Endothelial cell of umbilical vein (primary cell): ENCODE measurements at places on chromosomes 2 and 18. TPM values are rescaled to one million over a fixed set of nuclear protein-coding genes. Genes with fewer than 3 reads are reported as not detected.
A peak's percentile ranks its signal among the peaks of the same experiment; 100 is the strongest.

DNA sequence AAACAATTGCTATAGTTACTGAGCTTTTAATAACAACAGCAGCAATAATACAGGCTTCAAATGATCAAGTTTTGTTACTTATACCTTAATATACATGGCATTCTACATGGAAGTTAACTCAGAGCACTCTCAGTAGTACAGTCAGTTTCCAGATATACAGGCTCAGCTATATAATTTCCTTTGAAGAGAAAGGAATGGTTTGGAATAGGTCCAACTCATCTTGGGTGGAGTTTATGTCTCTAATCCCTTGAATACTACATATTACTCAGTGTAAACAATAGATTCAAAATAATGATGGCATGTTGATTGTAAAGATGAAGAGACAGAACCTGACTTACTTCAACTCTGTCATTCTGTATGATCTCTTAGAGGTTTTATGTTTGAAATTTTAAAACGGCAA, 174.9 kb downstream of the EPHA4 start:
- no peaks in the 10 kb centered on the region for H3K27me3 ChIP-seq
- no peaks in the 10 kb centered on the region for H3K36me3 ChIP-seq
- H3K27ac ChIP-seq, result no peak overlapping the region
- H3K4me1 ChIP-seq, result no peaks in the 10 kb centered on the region

- peaks cover 55% of the 10 kb centered on the region for H3K4me1 ChIP-seq
- H3K36me3 ChIP-seq, result no peaks in the 10 kb centered on the region
- no peaks in the 10 kb centered on the region for H3K27me3 ChIP-seq
- peak overlapping the region; percentile 17 for H3K4me3 ChIP-seq
- DNase-seq, result peak; percentile 70
These were observed 94.7 kb downstream of the DOCK10 start for GRCh38 chr2:224947566-224947965.

DNA sequence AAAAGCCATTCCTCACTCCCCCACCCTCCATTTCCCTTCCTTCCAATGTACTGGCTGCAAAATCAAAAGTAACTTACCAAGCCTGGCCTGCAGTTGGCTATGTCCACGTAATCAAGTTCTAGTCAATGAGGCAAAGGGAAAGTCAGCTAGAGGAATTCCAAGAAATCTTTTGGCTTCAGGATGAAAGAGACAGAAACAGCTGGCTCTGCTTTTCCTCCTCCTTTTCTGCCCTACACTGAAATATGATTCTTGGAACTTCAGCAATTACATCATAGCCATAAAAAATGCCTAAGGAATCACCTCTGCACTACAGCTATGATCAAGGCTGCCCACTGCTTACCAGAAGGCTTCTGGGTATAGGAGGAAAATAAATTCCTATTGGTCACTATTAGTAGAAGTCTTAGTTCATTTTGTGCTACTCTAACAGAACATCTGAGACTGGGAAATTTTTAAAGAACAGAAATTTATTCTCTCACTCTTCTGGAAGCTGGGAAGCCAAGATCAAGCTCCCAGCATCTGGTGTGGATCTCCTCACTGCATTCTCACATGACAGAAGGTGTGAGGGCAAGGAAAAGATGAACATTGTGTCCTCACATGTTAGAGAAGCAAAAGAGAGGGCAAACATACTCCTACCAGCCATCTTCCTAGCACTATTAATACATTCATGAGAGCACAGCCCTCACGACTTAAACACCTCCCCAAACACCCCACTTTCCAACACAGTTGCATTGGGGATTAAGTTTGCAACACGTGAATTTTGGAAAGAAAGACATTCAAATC, 219.9 kb downstream of the TMX3 start:
- DNase-seq, result no peak
- H3K4me3 ChIP-seq, result no peak overlapping the region
- H3K36me3 ChIP-seq, result no peaks in the 10 kb centered on the region

DNA sequence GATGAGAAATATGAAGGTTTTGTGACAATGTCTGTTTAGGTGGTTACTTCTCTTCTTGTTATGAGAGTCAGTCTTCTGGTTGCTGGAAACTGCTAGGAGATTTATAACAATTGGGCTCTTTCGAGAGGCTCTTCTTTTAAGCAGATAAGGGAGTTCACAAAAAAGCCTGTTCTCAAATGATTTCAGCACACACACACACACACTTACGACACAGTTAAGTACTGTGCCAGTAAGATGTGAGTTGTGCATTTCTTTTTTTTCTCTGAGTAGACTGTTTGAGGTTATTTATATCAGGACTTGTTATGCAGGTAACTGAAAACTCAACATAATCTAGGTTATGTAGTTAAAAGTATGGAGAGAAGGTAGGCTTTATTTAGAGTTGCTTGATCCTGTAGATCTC, 49.8 kb downstream of the MSH2 start:
- H3K27ac ChIP-seq, result no peak overlapping the region
- H3K36me3 ChIP-seq, result peaks cover 3% of the 10 kb centered on the region
- no peaks in the 10 kb centered on the region for H3K4me1 ChIP-seq
- no peaks in the 10 kb centered on the region for H3K27me3 ChIP-seq
- no peak overlapping the region for H3K4me3 ChIP-seq
- DNase-seq, result no peak

- no peaks in the 10 kb centered on the region for H3K27me3 ChIP-seq
- peaks cover 2% of the 10 kb centered on the region for H3K4me1 ChIP-seq
- H3K36me3 ChIP-seq, result no peaks in the 10 kb centered on the region
These were observed 9.8 kb upstream of the MREG start for GRCh38 chr2:216023055-216023648.

DNA sequence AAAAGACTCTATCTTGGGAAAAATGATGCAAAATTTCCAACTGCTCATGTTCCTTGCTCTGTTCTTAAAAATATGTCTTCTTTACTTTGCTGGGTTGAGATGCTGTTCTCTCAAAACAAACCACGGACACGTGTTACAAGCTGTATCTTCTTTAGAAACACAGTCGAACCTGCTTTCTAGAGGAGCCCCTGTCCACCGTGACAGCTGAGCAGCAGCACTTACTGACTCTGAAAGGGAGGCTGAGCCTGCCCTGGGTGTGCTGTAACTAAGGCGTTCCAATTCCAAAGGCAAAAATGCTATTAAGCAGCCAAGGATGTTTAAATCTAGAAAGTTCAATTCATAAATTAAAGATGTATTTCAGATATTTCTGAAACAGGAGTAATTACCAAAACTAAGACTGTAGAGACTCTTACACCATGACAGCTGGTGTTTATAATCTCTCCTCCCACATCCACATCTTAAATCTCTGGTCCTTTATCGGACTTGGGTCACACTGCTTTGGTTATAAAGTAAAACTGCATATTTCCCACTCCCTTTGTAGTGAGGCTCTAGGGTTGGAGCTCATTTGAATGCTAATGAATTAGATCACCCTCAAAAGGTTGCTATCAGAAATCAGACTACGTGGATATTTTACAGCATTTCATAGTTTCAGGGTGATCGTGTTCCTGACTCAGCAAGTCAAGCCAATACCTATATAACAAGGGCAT, 281.2 kb upstream of the LYPD1 start:
- no peaks in the 10 kb centered on the region for H3K4me1 ChIP-seq
- no peak for DNase-seq
- H3K36me3 ChIP-seq, result no peaks in the 10 kb centered on the region

- DNase-seq, result no peak
- no peak overlapping the region for H3K4me3 ChIP-seq
- peaks cover 90% of the 10 kb centered on the region for H3K27me3 ChIP-seq
- no peak overlapping the region for H3K27ac ChIP-seq
- H3K4me1 ChIP-seq, result peaks cover 6% of the 10 kb centered on the region
These were observed 9.5 kb upstream of the SATB2 start for GRCh38 chr2:199467066-199467822.

GRCh38 chr2:64220265-64220664, 76.0 kb upstream of the PELI1 start:
- H3K4me3 ChIP-seq, result no peak overlapping the region
- H3K27ac ChIP-seq, result no peak overlapping the region
- no peaks in the 10 kb centered on the region for H3K4me1 ChIP-seq
- no peaks in the 10 kb centered on the region for H3K36me3 ChIP-seq

DNA sequence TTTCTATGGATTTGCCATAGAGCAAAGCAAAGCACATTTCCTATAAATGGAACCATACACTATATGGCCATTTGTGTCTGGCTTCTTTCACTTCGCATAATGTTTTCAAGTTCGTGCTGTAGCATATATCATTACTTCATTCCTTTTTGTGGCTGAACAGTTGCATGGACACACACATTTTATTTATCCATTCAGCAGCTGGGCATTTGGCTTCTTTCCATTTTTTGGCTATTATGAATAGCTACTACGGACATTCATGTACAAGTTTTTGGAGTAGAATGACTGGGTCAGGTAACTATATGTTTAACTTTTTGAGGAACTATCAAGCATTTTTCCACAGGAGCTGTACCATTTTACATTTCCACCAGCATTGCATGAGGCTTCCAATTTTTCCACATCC, 10.7 kb upstream of the SELENOI start:
- DNase-seq, result no peak
- no peak overlapping the region for H3K27ac ChIP-seq
- H3K27me3 ChIP-seq, result peaks cover 13% of the 10 kb centered on the region
- H3K4me3 ChIP-seq, result no peak overlapping the region

Gene SERPINB2
- 0.24 and 0.39 TPM in 2 replicates for total RNA-seq

- H3K27me3 ChIP-seq, result no peaks in the 10 kb centered on the region
- H3K27ac ChIP-seq, result no peak overlapping the region
- no peak overlapping the region for H3K4me3 ChIP-seq
- no peaks in the 10 kb centered on the region for H3K36me3 ChIP-seq
- no peak for DNase-seq
These were observed 170.8 kb downstream of the PRKCE start for GRCh38 chr2:45822272-45822630.

GRCh38 chr2:46252891-46253659, 44.1 kb upstream of the EPAS1 start:
- no peaks in the 10 kb centered on the region for H3K27me3 ChIP-seq
- H3K36me3 ChIP-seq, result no peaks in the 10 kb centered on the region

DNA sequence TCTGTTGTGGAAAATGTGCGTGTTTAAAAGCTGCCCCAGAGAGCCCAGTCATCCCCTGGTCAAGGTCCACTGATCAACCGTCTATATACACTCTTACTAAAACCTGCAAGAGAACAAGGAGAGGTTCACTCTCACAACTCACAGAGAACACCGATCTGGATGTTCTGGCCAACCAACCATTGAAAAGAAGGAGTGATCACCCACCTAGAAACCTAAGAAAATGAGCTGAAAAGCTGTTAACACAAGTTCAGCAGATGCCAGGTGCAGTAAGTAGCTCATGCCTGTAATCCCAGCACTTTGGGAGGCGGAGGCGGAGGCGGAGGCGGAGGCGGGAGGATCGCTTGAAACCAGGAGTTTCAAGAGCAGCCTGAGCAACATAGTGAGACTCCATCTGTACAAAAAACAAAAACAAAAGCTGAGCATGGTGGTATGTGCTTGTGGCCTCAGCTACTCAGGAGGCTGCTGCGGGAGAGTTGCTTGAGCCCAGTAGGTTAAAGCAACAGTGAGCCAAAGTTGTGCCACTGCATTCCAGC, 14.5 kb downstream of the ATG16L1 start:
- DNase-seq, result no peak
- no peak overlapping the region for H3K27ac ChIP-seq
- H3K36me3 ChIP-seq, result peaks cover 44% of the 10 kb centered on the region
- no peaks in the 10 kb centered on the region for H3K27me3 ChIP-seq
- H3K4me3 ChIP-seq, result no peak overlapping the region

GRCh38 chr2:12803607-12804006, 86.9 kb downstream of the TRIB2 start:
- no peak for DNase-seq
- no peaks in the 10 kb centered on the region for H3K27me3 ChIP-seq
- H3K36me3 ChIP-seq, result no peaks in the 10 kb centered on the region
- H3K27ac ChIP-seq, result no peak overlapping the region
- no peak overlapping the region for H3K4me3 ChIP-seq
- H3K4me1 ChIP-seq, result peaks cover 9% of the 10 kb centered on the region

- no peak overlapping the region for H3K4me3 ChIP-seq
- no peaks in the 10 kb centered on the region for H3K4me1 ChIP-seq
- DNase-seq, result no peak
- H3K27ac ChIP-seq, result no peak overlapping the region
These were observed 307.2 kb upstream of the MMADHC start for GRCh38 chr2:149894760-149895159.

DNA sequence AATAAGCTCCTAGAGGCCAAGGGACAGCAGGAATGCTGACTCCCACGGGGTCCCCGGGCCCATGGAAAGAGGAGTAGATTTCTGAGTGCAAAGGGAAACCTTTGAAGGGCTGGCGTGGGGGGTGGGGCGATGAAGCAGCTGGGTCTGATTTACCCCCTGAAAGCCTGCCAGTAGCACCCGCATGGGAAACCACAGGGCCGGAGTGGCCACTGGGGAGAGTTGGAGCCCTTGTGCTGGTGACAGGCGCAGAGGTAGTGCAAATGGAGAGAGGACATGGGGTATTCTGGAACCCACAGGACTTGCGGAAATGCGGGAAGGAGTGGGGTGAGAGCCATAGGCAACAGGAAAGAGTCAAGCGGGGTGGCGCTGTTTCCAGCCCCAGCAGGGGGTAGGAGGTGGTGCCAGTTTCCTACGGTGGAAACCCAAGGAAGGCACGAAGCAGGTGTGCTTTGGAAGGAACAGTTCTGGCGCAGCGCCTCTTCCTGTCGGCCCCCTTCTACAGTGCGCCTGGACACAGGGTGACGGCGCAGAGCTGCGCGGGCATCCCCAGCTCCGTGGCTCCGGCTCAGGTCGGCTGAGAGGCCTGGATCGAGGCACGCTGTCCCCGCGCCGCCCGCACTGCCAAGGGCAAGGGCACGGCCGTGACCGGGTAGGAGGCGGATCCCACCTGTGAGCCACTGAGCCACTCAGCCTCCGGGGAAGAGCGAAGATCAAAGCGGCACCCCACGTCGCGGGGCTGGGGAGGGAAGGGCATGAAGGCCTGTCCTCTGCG, 149.0 kb upstream of the GLI2 start:
- H3K4me1 ChIP-seq, result peaks cover 18% of the 10 kb centered on the region
- no peak overlapping the region for H3K27ac ChIP-seq

Gene BOK
- 52.4 and 76.0 TPM in 2 replicates for total RNA-seq

Gene STAT4
- 0.46 and 0.88 TPM in 2 replicates for total RNA-seq

- DNase-seq, result no peak
- no peaks in the 10 kb centered on the region for H3K36me3 ChIP-seq
- no peak overlapping the region for H3K4me3 ChIP-seq
- H3K27ac ChIP-seq, result no peak overlapping the region
- peaks cover 17% of the 10 kb centered on the region for H3K4me1 ChIP-seq
These were observed 610.4 kb upstream of the SLC8A1 start for GRCh38 chr2:41062336-41062735.

DNA sequence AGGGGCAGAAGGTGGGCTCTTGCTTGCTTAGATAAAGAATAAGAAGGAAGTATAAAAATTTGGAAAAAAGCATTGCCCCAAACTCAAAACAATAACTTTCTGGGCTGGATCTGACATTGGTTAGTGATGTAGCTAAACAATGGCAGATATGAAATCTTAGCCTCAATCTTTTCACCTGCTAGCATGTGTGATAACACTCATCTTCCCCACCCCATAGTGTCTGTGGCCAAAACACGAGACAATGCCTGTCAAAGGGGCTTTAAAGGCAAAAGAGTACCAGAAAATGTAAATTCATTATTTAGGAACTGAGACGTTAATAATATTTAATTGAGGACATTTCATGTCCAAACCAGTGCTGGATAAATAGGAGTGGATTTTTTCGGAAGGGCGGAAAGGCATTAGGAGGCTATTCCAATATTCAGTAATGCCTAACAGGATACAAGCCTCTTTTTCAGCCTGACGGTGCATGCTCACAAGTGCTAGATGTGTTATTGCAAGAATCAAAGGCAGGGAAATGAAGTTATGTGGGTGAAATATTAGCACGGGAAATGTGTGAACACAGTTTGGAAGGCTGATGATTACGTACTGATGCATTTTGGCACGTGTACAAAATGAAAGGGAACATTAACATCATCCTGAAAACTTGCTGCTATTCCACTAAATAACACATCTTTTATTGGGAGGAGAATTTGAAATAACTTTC, 395.7 kb downstream of the GALR1 start:
- no peaks in the 10 kb centered on the region for H3K4me1 ChIP-seq
- no peak overlapping the region for H3K4me3 ChIP-seq
- H3K27me3 ChIP-seq, result no peaks in the 10 kb centered on the region
- H3K36me3 ChIP-seq, result no peaks in the 10 kb centered on the region
